EL (cell line): ENCODE measurements at places on chromosomes 13 and 19.

DNA sequence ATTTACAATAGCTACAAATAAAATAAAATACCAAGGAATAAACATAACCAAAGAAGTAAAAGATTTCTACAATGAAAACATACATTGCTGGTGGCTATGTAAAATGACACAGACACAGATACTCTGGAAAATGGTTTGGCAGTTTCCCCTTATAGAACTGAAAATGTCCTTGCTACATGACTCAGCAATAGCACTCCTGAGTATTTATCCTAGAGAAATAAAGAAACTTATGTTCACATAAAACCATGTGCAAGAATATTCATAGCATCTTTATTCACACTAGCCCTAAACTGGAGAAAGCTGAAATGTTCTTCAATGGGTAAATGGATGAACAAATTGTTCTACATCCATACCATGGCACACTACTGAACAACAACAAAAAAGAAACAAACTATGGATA, 100.2 kb upstream of the RFC3 start:
- DNase-seq, result no peak

GRCh38 chr13:41939398-41939797, 21.5 kb downstream of the VWA8 start:
- DNase-seq, result no peak

- DNase-seq, result no peak
These were observed 283.1 kb downstream of the COG6 start for GRCh38 chr13:39938596-39938995.

- DNase-seq, result no peak
These were observed 1.3 kb downstream of the TFDP1 start for GRCh38 chr13:113585896-113586295.

DNA sequence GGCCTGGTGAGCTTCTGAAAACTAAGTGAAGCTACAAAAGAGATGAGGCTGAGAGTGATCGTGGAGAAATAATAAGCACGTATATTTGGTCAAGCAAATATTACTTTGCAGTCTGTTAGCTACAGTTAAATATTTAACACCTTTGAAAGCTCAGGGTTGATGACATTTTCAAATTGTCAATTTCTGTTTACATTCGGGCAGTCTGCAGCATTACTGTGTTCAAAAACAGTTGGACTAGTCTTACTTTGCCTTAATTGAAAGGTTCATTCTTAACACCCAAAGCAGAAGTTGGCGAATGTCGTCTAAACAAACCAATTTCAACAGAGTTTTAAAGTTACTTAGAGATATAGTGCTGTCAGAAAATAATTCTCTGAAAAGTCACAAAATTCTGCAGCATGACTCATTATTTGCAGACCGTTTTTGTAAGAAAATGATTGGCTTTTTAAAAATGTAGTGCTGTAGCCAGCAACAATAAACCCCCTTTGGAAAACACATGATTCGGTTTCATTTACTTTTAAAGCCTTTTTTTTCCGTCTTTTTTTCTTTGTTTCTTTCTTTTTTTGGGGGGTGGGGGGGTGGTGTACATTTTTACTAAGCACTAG, 549.0 kb downstream of the GPC6 start:
- peak; percentile 70 for DNase-seq

- no peak for DNase-seq
These were observed 362.5 kb downstream of the TDRD3 start for GRCh38 chr13:60759499-60759898.

DNA sequence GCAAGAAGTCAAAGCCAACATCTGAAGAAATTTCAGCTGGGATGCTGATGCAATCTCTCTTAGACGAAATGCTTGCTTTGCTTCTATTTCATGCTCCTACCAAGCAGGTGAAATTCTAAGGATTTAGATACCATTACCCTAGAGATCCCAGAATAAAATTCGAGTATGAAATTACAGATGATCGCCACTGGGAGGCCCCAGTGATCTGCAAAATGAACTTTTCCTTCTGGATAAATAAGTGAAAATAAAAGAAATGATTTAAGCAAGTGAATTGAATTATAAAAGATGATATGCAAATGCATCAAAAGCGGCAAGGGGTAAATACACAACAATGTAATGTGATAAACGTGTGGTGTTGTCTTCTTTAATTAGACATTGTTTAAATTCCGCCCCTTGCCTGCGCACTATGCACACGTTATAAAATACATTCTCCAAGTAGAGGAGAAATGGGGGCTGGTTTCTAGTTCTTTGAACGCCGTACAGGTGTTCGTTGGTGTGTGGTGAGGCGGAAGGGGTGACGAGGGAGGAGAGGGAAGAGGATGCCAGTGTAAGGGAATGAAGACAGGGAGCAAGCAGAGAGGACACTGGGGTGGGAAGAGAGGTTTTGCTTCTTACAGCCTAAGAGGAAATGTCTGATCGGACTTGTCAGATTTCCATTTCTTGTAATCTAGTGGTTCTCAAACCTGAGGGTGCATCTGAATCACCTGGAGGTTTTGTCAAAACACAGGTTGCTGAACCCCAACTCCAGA, 58.0 kb downstream of the ERCC5 start:
- peak; percentile 6 for DNase-seq

- DNase-seq, result no peak
These were observed 1432.3 kb upstream of the SPRY2 start for GRCh38 chr13:81773263-81773662.

DNA sequence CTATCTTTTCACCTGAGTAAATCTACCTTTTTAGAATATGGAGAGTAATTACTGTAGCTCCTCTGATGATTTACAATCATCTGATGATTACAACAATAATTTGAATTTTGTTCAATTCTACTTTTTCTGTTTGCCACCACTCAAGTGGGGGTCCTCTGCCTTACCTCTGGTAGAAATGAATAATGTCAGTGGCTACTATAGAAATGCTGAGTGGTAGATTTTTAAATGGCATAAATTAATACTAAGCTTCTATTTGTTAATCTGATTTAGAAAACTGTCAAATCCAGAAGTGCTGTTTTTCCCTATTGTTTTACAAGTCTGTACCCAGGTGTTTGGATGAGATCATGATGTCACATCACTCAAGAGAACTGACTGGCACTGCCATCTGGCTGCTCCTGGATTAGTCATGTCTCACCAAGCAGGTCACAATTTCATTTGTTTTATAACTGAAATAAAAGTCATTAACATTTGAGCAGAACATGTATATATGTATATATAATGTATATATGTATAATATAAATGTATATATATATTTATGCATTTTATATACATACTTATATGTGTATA, 494.8 kb downstream of the TBC1D4 start:
- no peak for DNase-seq

DNA sequence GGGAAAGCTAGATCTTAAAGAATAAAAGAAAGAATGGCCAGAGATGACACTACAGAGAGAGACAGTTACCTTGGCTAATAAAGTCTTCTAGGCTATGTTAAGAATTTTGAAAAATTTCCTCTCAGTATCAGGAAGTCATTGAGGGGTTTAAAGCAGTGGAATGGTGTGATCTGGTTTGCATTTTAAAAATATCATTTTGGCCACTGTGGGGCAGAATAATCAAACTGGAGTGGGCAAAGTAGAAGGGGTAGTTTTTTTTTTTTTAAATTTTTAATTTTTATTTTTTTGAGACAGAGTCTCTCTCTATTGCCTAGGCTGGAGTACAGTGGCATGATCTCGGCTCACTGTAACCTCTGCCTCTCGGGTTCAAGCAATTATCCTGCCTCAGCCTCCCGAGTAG, 4.4 kb upstream of the CNMD start:
- DNase-seq, result no peak

- DNase-seq, result no peak
These were observed 12.1 kb downstream of the GPR18 start for GRCh38 chr13:99246100-99246499.

- DNase-seq, result no peak
These were observed 1150.1 kb upstream of the PRR20A start for GRCh38 chr13:55990631-55991030.

DNA sequence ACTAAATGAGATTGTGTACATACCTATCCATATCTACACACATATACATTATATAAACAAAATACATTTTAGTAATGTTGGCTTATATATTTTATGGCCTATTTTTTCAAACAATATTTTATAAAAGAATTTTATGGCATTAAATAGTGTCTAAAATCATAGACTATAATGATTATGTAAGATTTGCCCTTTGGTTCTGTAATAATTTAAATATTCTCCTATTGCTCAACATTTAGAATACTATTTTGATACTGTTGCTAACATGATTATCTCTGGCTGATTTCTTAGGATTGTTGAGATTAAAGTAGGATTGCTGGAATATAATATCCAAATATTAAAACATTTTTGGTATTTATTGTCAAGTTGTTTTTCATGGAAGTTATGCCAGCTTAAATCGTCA, 565.2 kb upstream of the GPC6 start:
- no peak for DNase-seq

DNA sequence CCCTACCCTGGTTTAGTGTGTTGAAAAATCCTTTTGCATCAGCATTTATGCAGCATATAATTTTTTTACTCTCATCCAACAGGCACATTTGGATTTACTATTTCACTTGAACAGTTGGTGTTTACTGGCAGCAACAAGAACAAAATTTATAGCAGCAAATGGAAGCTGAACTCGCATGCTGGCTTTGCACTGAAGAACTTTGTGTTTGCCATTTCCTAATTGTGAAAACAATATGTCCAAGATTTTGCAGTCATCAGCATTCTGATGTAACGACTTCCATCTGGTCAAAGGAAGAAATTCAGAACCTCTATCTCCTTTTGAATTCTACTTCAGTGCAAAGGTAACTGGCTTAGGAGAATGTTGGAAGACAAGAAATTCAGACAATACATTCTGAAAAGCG, 131.0 kb downstream of the DLEU7 start:
- no peak for DNase-seq

- DNase-seq, result peak; percentile 41
These were observed 757 bp downstream of the EGLN2 start for GRCh38 chr19:40799558-40800338.

DNA sequence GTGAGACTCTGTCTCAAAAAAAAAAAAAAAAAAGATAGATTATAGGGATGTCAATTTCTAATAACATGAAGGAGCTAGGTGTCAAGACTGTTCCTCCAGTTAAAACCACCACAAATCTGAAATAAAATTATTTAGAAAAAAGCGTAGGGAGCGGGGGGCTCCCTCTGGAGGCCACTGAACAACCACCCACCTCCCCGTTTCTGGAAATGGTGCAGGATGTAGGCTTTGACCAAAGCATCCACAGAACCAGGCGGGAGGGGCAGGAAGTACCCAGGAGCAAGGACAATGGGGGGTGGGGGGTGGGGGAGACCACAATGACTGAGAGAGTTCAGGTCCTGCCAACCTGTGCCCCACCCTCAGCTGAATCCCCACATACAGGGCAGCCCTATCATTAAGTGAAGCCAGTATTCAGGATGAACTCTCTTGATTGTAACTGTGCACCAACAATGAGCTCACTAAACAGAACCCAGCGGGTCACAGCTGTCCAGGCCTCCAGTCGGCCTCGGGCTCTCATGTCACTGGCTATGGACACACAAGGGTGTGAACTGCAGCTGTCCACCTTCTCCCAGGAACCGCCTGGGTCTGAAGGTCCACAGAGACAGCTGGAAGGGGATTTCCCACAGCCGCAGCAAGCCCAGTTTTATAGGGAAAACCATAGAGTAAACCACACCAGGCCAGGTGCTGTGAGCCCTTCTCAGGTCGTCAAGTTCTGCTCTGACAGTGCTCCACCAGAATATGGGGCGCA, 6.6 kb downstream of the ZSCAN18 start:
- DNase-seq, result no peak

GRCh38 chr19:4474514-4475022, 2.5 kb downstream of the HDGFL2 start:
- DNase-seq, result peak; percentile 76

- no peak for DNase-seq
These were observed 13.7 kb upstream of the MAP3K10 start for GRCh38 chr19:40177286-40178070.

GRCh38 chr19:35882114-35882832, 13.9 kb downstream of the APLP1 start:
- peak; percentile 75 for DNase-seq

DNA sequence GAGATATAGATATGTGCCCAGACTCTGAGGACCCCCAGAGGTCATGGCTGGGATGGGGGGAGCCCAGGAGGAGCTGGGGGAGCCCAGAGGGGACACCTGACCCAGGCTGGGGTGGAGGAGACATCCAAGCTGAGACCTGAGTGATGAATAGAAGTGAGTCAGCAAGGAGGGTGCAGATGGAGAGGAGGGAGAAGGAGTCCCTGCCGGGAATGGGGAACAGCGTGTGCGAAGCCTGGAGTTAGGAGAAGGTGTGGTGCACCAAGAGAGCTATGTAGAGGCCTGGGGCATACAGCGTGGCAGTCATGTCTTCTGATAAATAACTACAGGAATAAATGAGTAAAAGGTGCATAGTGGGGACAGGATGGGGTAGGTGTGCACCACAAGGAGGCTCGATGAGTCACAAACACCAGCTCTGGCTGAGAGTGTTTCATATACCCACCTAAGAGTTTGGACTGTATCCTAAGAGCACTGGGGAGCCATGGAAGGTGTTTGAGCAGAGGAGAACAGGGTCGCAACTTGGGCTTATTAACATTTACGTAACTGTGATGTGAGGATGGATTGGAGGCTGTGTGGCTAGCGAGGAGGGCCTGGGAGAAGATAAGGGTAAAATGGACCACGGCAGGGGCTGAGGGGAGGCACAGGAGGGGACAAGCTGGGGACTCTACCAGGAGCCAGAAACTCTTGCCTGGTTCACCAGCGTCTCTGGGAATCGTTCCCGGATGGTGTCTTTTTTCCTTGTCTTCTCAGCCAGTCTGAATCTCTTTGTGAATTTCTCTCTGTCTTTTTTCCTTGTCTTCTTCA, 1.4 kb downstream of the CEACAM18 start:
- DNase-seq, result no peak

GRCh38 chr13:114099918-114100445, 32.4 kb downstream of the RASA3 start:
- DNase-seq, result peak; percentile 40

DNA sequence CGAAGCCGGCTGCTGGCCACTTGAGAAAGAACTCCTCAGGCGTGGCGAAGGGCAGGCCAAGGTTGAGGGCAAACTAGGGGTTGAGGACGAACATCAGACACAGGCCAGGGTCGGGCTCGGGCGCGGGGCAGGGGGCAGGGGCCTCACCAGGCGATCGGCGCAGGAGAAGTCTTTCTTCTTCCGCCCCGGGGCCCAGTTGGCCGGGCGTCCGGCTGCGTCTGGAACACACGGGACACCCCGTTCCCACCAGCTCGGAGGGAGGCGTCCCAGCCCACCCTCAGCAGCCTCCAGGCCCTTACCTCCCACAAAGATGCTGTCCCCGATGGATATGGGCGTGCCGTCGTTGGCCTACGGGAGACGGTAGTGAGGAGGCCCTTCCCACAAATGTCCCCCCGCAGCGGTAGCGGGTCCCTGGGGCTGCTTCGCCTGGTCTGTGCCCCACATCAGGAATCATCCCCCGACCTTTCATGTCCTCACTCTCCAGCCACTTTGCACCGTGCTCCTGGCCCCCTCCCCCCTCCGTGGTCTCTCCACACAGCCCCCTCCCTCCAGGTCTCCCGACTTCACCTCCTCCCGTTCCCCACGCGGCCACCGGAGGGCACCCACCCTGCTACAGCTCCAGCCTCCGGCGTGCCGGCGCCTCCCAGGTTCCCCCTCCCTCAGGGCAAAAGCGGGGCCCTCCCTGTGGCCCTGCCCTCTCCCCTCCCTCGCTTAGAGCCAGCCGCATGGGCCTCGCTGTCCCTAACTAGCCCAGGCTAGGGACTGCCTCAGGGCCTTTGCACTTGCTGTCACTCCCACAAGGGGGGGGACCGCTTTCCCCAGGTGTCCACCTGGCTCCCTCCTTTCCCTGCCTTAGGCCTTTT, 4.8 kb downstream of the PNKP start:
- no peak for DNase-seq
